ENCODE measurements at places on chromosomes 11 and 22. TPM values are rescaled to one million over a fixed set of nuclear protein-coding genes. Genes with fewer than 3 reads are reported as not detected.

- no peak for DNase-seq
Measured at GRCh38 chr11:102187416-102188151, 77.3 kb downstream of the YAP1 start.

DNA sequence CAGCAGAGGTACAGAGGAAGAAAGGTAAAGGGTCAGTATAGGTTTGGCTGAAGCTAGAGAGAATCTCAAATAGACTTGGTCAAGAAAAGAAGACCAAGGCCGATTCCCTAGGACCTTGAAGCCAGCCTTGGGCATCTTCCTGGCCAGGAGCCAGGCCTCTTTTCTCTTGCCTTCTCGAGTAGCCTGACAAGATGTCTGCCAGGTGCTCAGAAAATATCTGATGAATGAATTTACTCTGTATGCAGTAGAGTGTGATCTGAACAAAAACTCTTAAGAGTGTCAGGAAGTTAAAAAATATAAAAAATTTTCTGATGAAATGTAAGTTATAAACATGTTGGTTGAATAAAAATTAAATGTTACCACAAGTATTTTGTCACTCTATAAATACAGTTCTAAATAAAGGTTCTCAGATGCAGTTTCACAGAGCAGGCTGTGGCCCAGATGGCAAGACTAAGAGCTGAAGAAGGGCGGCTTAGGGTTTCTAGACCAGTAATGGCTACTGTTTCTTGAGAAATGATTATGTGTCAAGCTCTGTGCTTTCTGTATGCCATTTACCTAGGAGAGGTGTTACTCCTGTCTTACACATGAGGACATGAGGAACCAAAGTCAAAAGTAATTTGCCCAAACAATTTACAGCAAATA is 98.1 kb downstream of the ATXN10 start:
- DNase-seq, result peak; percentile 39

- DNase-seq, result no peak
Measured at GRCh38 chr11:126392633-126393013, 37.1 kb downstream of the ST3GAL4 start.

GRCh38 chr11:8732748-8733241 is 50.2 kb downstream of the RPL27A start:
- DNase-seq, result no peak

DNA sequence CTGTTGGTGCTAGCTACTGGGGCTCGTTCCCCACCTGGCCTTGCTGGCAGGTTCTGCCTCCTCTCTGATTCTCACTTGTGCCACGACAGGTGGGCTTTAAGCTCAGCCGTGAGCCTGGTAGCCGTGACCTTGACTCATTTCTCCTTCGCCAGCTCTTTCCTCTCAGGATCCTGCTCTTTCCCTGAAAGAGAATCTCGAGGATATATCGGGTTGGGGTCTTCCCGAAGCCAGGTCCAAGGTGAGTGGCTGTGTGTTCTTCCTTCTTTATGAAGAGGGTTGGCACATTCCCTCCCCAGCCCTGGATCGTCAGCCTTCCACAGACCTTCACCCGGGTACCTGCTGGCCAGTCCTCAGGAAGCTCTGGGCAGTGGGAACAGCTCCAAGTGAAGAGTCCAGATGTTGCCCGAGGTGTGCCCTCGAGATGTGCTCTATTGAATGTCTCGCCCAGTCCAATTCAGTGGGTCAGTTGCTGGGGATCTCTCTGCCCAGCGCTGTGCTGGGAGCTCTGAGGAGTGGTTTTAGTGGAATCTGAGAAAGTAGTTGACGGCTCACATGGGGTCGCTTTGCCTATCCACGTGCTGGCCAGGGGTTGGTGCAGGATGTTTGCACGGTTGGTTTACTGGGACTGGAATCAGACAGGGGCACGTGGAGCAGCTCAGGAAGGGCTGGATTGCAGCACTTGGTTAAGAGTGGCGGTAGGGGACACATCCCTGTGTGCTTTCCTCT is 1.4 kb downstream of the ZNF74 start:
- DNase-seq, result no peak

DNA sequence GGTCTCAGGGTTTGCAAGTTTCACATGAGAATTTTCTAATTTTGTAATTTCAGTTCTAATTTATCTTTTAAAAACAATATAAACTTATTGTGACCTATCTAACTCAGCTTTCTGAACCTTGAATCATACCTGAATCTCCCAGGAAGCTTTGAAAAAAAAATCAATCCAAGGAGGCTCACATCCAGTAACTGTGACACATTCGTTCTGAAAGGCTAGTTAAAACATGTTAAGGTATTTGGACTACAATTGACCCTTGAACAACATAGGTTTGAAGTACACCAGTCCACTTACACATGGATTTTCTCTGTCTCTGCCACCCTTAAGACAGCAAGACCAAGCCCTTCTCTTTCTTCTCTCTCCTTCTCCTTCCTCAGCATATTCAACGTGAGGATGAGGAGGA is 40.0 kb downstream of the DDI1 start:
- DNase-seq, result no peak

- no peak for DNase-seq
Measured at GRCh38 chr11:120696597-120697218, 185.2 kb downstream of the GRIK4 start.

DNA sequence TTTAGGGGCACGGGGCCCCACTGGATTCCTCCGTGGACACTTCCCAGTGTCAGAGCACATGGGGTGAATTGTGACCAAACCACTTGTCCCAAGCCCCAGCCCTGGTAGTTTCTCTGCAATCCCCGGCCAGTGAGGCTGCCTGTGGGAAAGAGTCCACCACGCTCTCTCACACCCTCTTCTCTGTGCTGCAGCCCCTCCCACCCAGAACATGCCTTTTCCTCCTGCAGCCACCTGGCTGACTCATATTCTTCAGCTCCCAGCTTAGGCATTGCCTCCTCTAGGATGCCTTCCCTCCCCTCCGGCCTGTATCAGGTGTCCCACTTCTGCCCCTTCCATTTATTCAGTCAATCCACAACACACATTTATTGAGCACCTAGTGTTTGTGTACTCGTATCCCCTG is 5.4 kb upstream of the RPS6KB2 start:
- no peak for DNase-seq

DNA sequence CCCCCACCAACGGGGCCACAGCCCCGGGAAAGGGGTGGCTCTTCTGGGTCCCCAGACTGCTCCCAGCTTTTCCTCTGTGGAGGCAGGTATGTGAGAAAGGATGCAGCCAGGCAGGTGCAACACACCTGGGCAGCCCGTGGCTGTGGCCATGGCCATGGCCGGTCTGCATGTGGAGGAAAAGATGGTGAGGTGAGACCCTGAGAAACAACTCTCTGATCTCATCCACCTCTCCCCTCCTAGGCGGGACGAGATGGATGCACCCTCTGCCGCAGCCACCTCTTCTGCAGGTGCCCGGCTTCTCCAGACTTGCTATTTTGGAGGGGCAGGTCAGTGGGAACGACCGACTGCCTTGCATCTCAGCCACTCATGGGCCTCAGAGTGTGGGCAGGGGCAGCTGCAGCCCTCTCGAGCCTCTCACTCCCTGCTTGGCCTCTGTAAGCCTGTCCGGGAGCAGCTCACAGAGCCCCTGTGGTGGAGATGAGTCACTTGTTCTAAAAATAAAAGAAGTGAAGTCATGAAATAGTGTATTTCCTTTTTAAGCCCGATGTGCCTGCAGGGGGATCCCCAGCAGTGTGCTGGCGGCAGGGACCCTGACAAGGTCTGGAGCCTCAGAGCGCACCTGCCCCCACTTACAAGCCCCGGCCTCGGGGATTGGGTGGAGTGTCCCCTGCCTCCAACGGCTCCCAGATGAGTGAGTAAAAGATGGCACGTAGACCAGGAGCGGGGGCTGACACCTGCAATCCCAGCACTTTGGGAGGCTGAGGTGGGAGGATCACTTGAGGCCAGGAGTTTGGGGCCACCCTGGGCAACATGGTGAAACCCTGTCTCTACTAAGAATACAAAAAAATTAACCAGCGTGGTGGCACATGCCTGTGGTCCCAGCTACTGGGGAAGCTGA is 10.7 kb downstream of the SMIM38 start:
- DNase-seq, result peak; percentile 2

DNA sequence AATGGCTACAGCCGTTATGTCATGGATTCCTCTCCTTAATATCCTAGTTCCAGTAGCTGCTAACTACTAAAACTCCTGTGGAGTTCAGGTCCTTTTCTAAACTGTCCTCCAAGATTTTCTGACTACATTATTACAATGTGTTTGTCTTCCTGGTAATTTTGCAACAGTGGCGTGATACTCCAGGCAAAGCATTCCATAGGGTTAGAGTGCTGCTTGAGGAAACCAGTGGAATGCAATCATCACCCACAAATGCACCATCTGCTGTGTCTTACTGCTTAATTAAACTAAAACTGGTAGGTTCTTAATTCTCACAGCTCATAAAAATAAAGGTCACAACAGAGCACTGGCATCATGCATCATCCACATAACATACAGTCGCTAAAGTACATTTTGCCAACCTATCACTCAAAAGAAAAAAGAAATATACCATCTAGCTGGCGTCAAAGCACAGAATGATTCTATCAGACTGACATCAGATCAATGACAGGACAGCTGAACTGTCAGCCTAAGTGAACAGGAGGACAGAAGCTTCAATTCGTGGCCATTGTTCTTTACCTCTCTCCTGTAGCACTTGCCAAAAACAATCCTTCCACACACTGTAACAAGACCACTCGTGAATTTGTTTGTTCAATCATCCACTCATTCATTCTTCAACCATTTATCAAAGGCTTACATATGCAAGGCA is 182.5 kb downstream of the CADM1 start:
- DNase-seq, result no peak

DNA sequence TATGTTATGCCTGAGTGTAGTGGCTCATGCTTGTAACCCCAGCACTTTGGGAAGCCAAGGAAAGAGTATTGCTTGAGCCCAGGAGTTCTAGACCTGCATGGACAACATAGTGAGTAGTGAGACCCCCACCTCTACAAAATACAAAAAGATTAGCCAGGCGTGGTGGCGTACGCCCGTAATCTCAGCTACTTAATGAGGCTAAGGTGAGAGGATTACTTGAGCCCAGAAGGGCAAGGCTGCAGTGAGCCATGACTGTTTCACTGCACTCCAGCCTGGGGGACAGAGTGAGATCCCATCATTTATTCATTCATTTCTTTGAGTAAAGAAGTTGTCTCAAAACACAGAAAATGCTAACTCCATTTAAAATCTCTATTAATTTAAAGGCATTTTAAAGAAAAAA is 1061.6 kb downstream of the JRKL start:
- no peak for DNase-seq

DNA sequence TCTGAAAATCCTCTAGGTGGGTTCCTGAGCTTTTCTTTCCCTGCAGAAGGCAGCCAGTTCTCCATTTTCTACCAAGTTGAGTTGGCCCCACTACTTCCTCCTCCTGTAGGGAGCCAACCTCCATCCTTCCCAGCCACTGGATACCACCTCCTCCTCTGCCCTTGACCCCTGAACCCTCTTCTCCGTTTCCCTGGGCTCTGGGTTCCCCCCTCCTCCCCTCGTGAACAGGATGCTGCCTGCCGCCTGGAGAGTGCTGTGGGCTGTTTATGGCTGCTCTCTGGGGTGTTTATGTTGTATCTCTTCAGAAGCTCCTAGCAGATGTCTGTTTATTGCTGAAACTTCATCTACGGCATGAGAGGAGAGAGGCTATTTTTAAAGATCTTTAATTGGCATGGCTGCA is 8.6 kb downstream of the MICAL2 start:
- no peak for DNase-seq

The NDUFC2 gene
- total RNA-seq, result 106 TPM

The C11orf16 gene
- total RNA-seq, result not detected

The P2RY2 gene
- total RNA-seq, result not detected

Measured in OCI-LY7 (cell line).